ENCODE measurements at places on chromosomes 13 and 19.

- no peak for DNase-seq
These were observed 41.3 kb upstream of the INTS6 start for GRCh38 chr13:51494156-51494555.

DNA sequence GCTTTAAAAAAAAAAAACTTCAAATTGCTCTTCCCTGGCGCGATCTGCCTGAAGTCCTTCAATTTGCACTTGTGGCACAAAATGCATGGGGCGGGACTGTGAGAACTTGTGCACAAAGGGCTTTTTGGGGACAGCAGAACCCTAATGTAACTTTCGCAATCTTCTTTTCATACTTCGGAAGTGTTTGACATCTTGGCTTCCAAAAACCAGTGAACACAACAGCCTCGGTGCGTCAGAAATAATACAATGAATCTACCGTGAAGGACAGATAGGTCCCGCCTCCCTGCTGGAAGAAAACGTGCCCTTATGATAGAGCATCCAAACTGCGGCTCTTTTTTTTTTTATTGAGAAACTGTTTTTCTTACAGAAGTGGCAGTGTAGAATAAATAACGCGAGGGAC lies 36.6 kb downstream of the KLF2 start:
- DNase-seq: no peak

DNA sequence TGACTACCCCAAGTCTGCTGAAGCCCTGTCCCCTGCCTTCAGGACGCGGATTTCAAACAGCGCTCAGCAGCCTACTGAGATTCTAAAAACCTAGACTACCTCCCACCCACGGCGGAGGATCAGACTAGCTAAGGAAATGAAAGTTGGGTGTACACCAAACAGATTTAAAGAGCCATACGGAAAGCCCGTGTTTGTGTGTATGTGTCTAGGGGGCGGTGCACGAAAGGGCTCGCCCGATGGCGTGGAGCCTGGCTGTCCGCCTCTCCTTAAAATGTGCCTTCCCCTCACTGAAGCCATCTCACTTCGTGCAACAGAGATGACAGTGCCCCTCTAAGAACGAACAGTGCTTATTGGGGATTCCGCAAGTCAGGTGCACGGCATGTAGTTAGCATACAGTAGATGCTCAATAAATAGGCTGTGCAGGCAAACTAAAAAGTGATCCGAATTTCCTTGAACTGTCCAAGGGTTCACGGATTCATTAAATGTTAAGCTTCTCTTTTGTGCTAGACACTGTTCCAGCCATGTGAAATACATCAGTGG lies 639 bp downstream of the LENG1 start:
- no peak for DNase-seq

DNA sequence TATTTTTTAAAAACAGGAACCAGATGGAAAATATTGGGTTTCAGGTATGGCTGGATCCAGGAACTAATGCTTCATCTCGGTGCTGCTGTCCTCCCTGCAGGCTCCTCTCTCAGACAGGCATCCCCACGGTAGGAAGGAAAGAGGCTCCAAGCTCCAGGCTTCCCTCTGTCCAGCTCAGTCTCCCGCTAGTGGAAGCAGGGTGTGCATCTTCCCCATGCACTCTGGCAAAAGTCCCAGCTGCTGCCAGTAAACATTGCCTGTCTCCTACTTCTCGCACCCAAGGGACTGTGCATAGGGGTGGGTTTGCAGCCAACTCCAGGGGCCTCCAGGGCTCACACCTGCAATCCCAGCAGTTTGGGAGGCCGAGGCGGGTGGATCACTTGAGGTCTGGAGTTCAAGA lies 29.2 kb downstream of the IL12RB1 start:
- no peak for DNase-seq

- no peak for DNase-seq
These were observed at the start of gene ZNF331 for GRCh38 chr19:53537521-53538377. TSS of gene ZNF331 (plus strand) at chr19:53538145. CDS start at chr19:53569377, 31,232 bp downstream.

Measured in pulmonary artery endothelial cell (primary cell).